ENCODE measurements at places on chromosomes 4 and X.
A peak's percentile ranks its signal among the peaks of the same experiment; 100 is the strongest.

DNA sequence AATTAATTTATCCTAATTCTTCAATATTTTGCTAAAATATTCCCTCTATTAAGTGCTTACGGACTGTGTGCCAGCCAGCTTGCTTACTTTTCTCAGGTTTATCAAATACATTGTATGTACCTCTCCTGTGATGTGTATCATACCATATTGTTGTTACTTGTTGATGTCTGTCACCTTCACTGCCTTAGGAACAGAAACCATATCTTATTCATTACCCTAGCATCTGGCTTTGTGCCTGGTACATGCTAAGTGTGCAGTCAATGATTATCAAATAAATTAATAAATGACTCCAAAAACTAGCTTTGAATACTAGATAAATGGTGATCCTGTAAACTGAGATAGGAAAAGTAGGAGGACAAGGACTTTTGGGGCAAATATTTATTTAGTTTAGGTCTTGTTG, 6.9 kb downstream of the CLCN3 start:
- no peak for DNase-seq
- no peaks in the 10 kb centered on the region for H3K27me3 ChIP-seq
- peak overlapping the region; percentile 53 for H3K27ac ChIP-seq
- no peaks in the 10 kb centered on the region for H3K36me3 ChIP-seq

GRCh38 chr4:66688674-66689073, 856.6 kb downstream of the CENPC start:
- H3K36me3 ChIP-seq = no peaks in the 10 kb centered on the region
- H3K4me3 ChIP-seq = no peak overlapping the region
- H3K27ac ChIP-seq = no peak overlapping the region
- H3K27me3 ChIP-seq = no peaks in the 10 kb centered on the region
- no peak for DNase-seq

DNA sequence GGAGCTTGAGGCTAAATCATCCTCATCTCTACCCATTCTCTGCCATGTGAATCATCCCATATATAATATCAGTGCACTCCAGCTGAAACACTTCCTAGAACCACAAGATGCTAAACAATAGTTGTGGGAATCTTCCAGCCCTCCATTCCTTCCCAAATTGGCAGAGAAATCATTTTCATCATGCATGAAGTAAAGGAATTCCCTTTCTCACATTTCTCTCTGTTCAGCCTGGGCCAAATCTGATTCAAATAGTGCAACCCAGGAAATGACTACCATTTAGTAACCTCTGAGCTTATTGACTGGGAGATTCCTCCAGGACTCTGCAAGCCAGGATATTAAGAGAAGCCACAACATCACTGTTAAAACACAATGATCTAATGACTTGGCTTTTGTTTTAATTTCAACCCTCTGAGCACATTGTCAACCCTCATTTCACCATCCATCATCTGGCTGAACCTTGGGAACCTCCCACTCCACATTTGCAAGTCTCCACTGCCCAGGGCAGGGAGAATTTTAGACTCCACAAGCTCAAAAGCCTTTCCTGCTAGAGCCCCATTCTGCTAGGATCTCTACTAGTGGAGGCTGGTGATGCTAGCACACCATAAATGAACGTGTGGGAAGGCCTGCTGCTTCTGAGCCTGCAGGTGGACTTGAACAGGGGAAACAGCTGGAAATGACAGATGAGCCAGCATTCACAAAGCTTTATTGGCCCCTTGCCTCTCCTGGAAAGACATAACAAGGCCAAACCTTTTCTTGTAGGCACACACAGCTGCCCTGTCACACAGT, 133.9 kb downstream of the TET2 start:
- H3K27me3 ChIP-seq = no peaks in the 10 kb centered on the region
- H3K36me3 ChIP-seq = peaks cover 6% of the 10 kb centered on the region
- no peak for DNase-seq
- H3K4me1 ChIP-seq = peaks cover 8% of the 10 kb centered on the region
- no peak overlapping the region for H3K27ac ChIP-seq
- no peak overlapping the region for H3K4me3 ChIP-seq

- H3K4me3 ChIP-seq = no peak overlapping the region
- no peaks in the 10 kb centered on the region for H3K27me3 ChIP-seq
- H3K36me3 ChIP-seq = no peaks in the 10 kb centered on the region
- peak; percentile 18 for DNase-seq
- H3K27ac ChIP-seq = no peak overlapping the region
- no peaks in the 10 kb centered on the region for H3K4me1 ChIP-seq
These were observed 728.6 kb downstream of the TRIML1 start for GRCh38 chr4:188867796-188868195.

DNA sequence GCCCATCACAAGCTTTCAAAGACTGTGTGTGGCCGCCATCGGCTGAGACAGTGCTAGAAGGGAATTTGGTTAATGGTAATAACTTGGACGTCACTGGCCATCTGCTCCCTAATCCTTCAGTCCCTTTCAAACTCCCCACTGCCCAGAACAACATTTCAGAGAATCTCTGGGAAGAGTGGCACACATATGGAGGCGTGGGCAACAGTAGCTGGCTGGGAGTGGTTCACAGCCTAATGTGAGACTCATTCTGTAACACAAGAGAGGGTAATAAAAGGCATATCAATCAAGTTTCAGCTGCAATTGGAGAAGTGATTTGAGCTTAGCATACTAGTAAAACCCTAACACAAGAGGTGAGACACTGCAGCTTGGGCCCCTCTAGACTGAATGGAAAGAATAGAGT, 15.4 kb downstream of the SMIM10 start:
- no peaks in the 10 kb centered on the region for H3K36me3 ChIP-seq
- DNase-seq = no peak
- H3K27me3 ChIP-seq = peaks cover 29% of the 10 kb centered on the region
- H3K27ac ChIP-seq = no peak overlapping the region
- no peaks in the 10 kb centered on the region for H3K4me1 ChIP-seq

- peaks cover 5% of the 10 kb centered on the region for H3K4me1 ChIP-seq
- H3K27me3 ChIP-seq = peaks cover 20% of the 10 kb centered on the region
- H3K27ac ChIP-seq = no peak overlapping the region
- H3K4me3 ChIP-seq = no peak overlapping the region
- H3K36me3 ChIP-seq = no peaks in the 10 kb centered on the region
- peak; percentile 27 for DNase-seq
These were observed 332.0 kb downstream of the TENM3 start for GRCh38 chr4:182575225-182575624.

GRCh38 chr4:26803211-26803861, 57.3 kb upstream of the STIM2 start:
- no peak overlapping the region for H3K4me3 ChIP-seq
- no peak overlapping the region for H3K27ac ChIP-seq
- H3K36me3 ChIP-seq = no peaks in the 10 kb centered on the region
- H3K27me3 ChIP-seq = no peaks in the 10 kb centered on the region
- DNase-seq = peak; percentile 27
- peaks cover 2% of the 10 kb centered on the region for H3K4me1 ChIP-seq

GRCh38 chr4:14856062-14856933, 146.0 kb upstream of the CPEB2 start:
- H3K27ac ChIP-seq = peak overlapping the region; percentile 41
- no peaks in the 10 kb centered on the region for H3K27me3 ChIP-seq
- no peak for DNase-seq
- no peak overlapping the region for H3K4me3 ChIP-seq
- H3K36me3 ChIP-seq = no peaks in the 10 kb centered on the region
- H3K4me1 ChIP-seq = no peaks in the 10 kb centered on the region

DNA sequence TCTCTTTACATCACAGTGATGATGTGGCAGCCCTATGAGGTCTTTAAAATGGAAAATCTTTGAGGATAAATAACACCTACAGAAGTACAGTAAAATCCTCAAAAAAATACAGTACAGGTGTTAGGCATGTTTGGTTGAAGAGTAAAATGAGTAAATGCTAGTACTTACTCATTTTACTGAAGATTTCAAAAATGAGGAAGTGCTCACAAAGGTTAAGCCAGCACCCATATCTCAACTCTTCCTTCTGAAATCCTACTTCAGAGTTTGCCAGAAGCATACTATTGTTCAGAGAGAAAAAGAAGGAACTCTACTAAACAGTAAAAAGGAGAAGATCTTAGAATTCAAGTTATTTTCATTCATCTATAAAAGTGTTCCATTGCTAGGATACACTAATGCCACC, 130.9 kb downstream of the CBR4 start:
- peaks cover 7% of the 10 kb centered on the region for H3K36me3 ChIP-seq
- DNase-seq = no peak
- no peak overlapping the region for H3K27ac ChIP-seq
- H3K27me3 ChIP-seq = no peaks in the 10 kb centered on the region
- H3K4me3 ChIP-seq = no peak overlapping the region

DNA sequence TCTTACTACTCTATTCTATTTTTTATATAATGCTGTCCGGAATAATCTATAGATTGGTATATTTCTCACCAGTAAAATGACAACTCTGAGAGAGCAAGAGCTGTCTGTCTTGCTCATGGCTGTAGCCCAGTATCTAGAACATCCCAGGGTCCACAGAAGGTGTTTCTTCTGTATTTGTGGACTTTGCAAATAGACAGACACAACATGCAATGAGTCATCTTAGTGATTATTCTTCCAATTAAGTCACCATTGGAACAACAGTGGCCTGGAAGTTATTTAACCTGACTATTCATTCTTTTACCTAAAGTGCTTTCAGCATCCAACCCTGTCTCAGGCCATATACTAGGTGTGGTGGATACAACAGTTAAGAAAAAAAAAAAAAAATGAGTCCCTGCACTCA, 179.5 kb downstream of the PPARGC1A start:
- no peak for DNase-seq
- H3K36me3 ChIP-seq = no peaks in the 10 kb centered on the region
- H3K4me3 ChIP-seq = no peak overlapping the region
- H3K4me1 ChIP-seq = no peaks in the 10 kb centered on the region

DNA sequence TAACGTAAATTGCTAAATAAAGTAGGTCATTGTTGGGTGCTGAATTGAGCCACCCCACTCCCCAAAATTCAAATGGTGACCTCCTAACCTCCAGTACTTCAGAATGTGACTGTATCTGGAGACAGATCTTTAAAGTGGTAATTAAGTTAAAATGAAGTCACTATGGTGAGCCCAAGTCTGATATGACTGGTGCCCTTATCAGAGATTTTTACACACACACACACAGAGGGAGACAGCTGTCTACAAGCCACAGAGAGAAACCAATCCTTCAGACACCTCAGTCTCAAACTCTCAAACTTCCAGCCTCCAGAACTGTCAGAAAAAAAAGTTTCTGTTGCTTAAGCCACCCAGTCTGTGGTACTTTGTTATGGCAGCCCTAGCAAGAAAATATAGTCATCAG, 879.2 kb upstream of the INTU start:
- no peaks in the 10 kb centered on the region for H3K4me1 ChIP-seq
- no peak for DNase-seq

GRCh38 chr4:128524311-128524710, 236.7 kb upstream of the PGRMC2 start:
- DNase-seq = no peak
- H3K27me3 ChIP-seq = no peaks in the 10 kb centered on the region
- H3K4me1 ChIP-seq = peaks cover 4% of the 10 kb centered on the region
- H3K36me3 ChIP-seq = no peaks in the 10 kb centered on the region
- H3K27ac ChIP-seq = peak overlapping the region; percentile 39
- no peak overlapping the region for H3K4me3 ChIP-seq

GRCh38 chr4:6008766-6009385, 9.4 kb downstream of the C4orf50 start:
- no peak for DNase-seq
- no peaks in the 10 kb centered on the region for H3K4me1 ChIP-seq
- peaks cover 29% of the 10 kb centered on the region for H3K27me3 ChIP-seq
- H3K27ac ChIP-seq = no peak overlapping the region
- no peaks in the 10 kb centered on the region for H3K36me3 ChIP-seq

- no peaks in the 10 kb centered on the region for H3K4me1 ChIP-seq
- no peak overlapping the region for H3K4me3 ChIP-seq
- no peak for DNase-seq
- H3K27me3 ChIP-seq = no peaks in the 10 kb centered on the region
These were observed 60.4 kb downstream of the HAND2 start for GRCh38 chr4:173469622-173470021.

GRCh38 chr4:86381431-86381830, 21.6 kb upstream of the MAPK10 start:
- H3K27me3 ChIP-seq = no peaks in the 10 kb centered on the region
- H3K4me3 ChIP-seq = no peak overlapping the region
- H3K36me3 ChIP-seq = no peaks in the 10 kb centered on the region
- peak; percentile 27 for DNase-seq
- H3K4me1 ChIP-seq = no peaks in the 10 kb centered on the region

GRCh38 chr4:4524364-4524763, 17.5 kb downstream of the STX18 start:
- H3K4me1 ChIP-seq = no peaks in the 10 kb centered on the region
- no peaks in the 10 kb centered on the region for H3K36me3 ChIP-seq
- no peak overlapping the region for H3K4me3 ChIP-seq
- no peak overlapping the region for H3K27ac ChIP-seq
- H3K27me3 ChIP-seq = no peaks in the 10 kb centered on the region

GRCh38 chrX:34612036-34612435, 45.0 kb downstream of the TMEM47 start:
- no peaks in the 10 kb centered on the region for H3K27me3 ChIP-seq
- H3K4me3 ChIP-seq = no peak overlapping the region
- DNase-seq = peak; percentile 12
- H3K36me3 ChIP-seq = no peaks in the 10 kb centered on the region

DNA sequence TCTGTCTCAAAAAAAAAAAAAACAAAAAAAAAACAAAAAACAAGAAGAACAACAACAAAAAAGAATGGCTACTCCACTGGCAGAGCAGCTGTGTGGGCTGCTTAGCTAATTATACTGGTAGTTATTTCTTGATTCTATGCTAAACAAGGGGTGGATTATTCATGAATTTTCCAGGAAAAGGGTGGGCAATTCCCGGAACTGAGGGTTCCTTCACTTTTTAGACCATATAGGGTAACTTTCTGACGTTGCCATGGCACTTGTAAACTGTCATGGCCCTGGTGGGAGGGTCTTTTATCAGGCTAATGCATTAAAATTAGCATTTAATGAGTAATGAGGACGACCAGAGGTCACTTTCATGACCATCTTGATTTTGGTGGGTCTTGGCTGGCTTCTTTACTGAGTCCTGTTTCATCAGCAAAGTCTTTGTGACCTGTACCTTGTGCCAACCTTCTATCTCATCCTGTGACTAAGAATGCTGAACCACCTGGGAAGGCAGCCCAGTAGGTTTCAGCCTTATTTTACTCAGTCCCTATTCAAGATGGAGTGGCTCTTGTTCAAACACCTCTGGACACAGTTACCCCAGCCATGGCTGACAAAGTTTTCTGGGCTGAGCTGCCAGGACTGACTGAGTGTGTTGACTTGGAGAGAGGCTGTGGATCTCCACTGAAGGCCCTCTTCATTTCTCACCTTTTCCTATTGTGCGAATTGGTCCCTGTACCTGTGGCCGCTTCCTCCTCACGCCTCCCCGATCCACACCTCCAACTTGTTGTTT, 1.3 kb upstream of the OCIAD2 start:
- no peak overlapping the region for H3K27ac ChIP-seq
- H3K4me3 ChIP-seq = no peak overlapping the region
- no peak for DNase-seq
- peaks cover 4% of the 10 kb centered on the region for H3K4me1 ChIP-seq
- no peaks in the 10 kb centered on the region for H3K27me3 ChIP-seq

- peaks cover 4% of the 10 kb centered on the region for H3K4me1 ChIP-seq
- peak; percentile 36 for DNase-seq
- no peak overlapping the region for H3K4me3 ChIP-seq
- H3K36me3 ChIP-seq = no peaks in the 10 kb centered on the region
These were observed 26.6 kb downstream of the SNX25 start for GRCh38 chr4:185235843-185236503.

GRCh38 chr4:24805067-24805466, 9.7 kb downstream of the SOD3 start:
- no peak overlapping the region for H3K27ac ChIP-seq
- no peak overlapping the region for H3K4me3 ChIP-seq
- no peak for DNase-seq
- H3K36me3 ChIP-seq = peaks cover 2% of the 10 kb centered on the region
- H3K27me3 ChIP-seq = no peaks in the 10 kb centered on the region
- H3K4me1 ChIP-seq = peaks cover 39% of the 10 kb centered on the region

All from lung (tissue), 17 donors.